ENCODE measurements at places on chromosomes 2 and 18. TPM values are rescaled to one million over a fixed set of nuclear protein-coding genes. Genes with fewer than 3 reads are reported as not detected.

The CRYGC gene
- total RNA-seq, result not detected

GRCh38 chr18:38895560-38895959 is 1330.0 kb upstream of the CELF4 start:
- no peaks in the 10 kb centered on the region for H3K36me3 ChIP-seq
- no peak overlapping the region for H3K4me3 ChIP-seq
- no peaks in the 10 kb centered on the region for H3K4me1 ChIP-seq

The CRYGA gene
- not detected for total RNA-seq

The GPR35 gene
- 257 TPM for total RNA-seq

GRCh38 chr2:232273903-232274643 is 104.5 kb upstream of the ALPP start:
- H3K27ac ChIP-seq, result no peak overlapping the region
- no peaks in the 10 kb centered on the region for H3K4me1 ChIP-seq
- H3K4me3 ChIP-seq, result no peak overlapping the region
- H3K36me3 ChIP-seq, result no peaks in the 10 kb centered on the region
- H3K27me3 ChIP-seq, result no peaks in the 10 kb centered on the region
- DNase-seq, result no peak

The TMEM131 gene
- total RNA-seq, result 81.4 TPM

- no peaks in the 10 kb centered on the region for H3K27me3 ChIP-seq
- no peaks in the 10 kb centered on the region for H3K4me1 ChIP-seq
- no peak for DNase-seq
- H3K4me3 ChIP-seq, result no peak overlapping the region
- no peak overlapping the region for H3K27ac ChIP-seq
Measured at GRCh38 chr2:215775106-215775505, 238.2 kb downstream of the MREG start.

DNA sequence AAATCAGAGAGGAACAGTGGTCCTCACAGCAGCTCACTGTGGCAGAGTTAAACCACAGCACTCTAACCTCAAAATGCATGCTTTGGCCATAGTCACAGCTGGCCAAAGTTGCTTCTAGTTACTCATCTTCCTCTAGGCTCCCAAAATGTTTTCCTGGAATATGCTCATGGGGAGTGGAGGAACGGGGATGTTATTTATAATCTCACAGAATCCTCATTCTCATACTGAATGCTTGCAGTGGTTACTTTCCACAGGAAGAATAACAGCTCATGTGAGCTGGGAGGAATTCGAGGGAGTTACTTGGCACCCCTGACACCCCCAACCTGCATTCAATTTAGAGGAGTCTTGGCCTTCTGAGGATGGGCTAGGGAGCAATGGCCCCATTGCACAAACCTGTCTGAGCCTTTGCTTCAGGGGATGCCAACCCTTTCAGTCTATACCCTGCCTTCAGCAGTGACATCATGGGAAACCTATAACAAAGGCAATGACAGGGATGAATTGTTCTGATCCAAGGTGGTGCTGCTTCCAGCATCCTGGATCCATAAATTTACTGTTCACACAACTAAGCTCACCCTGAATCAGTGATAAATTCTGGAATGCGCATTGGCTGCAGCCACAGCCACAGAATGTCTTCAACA is 22.4 kb upstream of the CCBE1 start:
- DNase-seq, result no peak
- H3K27me3 ChIP-seq, result no peaks in the 10 kb centered on the region
- no peak overlapping the region for H3K27ac ChIP-seq
- H3K4me1 ChIP-seq, result no peaks in the 10 kb centered on the region
- H3K4me3 ChIP-seq, result no peak overlapping the region

GRCh38 chr2:7014174-7014640 is 97.0 kb downstream of the RNF144A start:
- H3K4me1 ChIP-seq, result no peaks in the 10 kb centered on the region
- no peak overlapping the region for H3K27ac ChIP-seq
- no peaks in the 10 kb centered on the region for H3K36me3 ChIP-seq
- DNase-seq, result peak; percentile 40
- no peaks in the 10 kb centered on the region for H3K27me3 ChIP-seq

The KIF3C gene
- total RNA-seq, result 0.70 TPM

GRCh38 chr2:40820319-40820718 is 368.4 kb upstream of the SLC8A1 start:
- H3K4me3 ChIP-seq, result no peak overlapping the region
- no peak for DNase-seq
- H3K27me3 ChIP-seq, result no peaks in the 10 kb centered on the region
- no peaks in the 10 kb centered on the region for H3K36me3 ChIP-seq

DNA sequence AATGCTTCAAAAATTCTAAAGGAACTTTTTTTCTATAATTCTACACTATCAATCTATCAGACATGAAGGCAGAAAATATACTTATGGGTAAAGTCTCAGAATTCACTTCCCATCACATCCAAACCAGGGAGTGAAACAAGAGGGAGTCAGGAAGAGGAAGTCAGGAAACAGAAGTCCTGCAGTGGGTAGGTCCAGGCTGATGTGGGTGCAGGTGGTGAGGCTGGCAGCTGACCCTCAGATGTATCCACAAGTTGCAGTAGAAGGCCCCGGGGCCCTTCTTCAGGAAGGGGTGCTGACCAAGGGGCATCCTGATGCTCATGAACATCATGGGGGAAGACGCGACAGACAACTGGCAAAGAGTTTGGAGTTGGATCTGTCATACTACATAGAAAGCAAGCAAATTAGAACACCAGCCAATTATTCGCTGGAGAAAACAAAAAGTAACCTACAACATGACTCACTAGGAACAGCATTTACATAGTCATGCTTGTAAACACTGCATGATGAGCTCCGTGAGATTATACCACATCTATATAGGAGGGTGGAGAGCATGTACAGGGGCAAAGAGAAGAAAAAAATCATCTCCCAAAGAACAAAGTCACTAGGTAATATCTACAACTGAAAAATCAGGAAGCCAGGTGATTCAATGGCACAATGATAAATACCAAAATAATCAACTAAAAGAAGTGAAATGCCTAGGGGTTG is 4.2 kb downstream of the UXS1 start:
- no peak for DNase-seq
- no peak overlapping the region for H3K4me3 ChIP-seq
- H3K36me3 ChIP-seq, result no peaks in the 10 kb centered on the region
- H3K27me3 ChIP-seq, result no peaks in the 10 kb centered on the region
- peaks cover 5% of the 10 kb centered on the region for H3K4me1 ChIP-seq

DNA sequence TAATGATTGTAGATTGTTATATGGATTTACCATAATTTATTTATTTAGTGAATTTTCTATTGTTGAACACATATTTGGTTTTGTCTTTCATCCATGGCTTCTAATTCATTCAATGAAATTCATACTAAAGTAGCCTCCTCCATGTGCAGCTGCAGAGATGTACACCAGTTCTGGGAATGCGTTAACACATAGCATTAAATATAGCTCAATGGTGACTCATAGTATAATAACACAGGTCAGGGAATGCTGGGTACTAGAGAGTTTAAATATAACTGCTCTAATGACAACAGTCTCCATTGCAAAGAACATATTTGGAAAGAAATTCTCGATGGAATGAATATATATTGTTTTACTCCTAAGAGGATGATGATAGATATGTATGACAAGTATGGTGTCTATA is 1190.2 kb upstream of the NRXN1 start:
- no peaks in the 10 kb centered on the region for H3K27me3 ChIP-seq
- no peaks in the 10 kb centered on the region for H3K36me3 ChIP-seq

DNA sequence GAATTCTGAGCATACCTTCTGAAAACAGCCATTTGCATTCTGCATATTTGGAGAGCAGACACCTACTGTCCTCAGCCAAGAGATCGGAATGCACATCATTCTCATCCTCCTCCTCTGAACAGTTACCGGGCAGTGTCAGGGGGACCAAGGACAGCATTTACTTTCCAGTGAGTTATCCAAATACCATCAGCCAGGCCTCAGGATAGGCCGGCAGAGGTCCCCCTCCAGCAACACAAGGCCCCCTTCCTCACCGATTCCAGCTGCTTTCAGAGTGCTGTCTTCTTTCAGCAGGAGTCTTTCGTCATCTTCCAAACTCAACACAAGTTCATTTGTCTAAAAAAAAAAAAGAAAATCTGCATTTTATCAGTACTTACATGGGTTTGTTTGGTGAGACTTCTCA is 55.3 kb downstream of the C2orf76 start:
- H3K4me1 ChIP-seq, result no peaks in the 10 kb centered on the region
- no peaks in the 10 kb centered on the region for H3K36me3 ChIP-seq
- no peak for DNase-seq
- H3K4me3 ChIP-seq, result no peak overlapping the region

GRCh38 chr18:1270081-1270480 is 365.4 kb downstream of the ADCYAP1 start:
- H3K4me3 ChIP-seq, result no peak overlapping the region
- no peak for DNase-seq
- no peaks in the 10 kb centered on the region for H3K4me1 ChIP-seq
- no peaks in the 10 kb centered on the region for H3K27me3 ChIP-seq

DNA sequence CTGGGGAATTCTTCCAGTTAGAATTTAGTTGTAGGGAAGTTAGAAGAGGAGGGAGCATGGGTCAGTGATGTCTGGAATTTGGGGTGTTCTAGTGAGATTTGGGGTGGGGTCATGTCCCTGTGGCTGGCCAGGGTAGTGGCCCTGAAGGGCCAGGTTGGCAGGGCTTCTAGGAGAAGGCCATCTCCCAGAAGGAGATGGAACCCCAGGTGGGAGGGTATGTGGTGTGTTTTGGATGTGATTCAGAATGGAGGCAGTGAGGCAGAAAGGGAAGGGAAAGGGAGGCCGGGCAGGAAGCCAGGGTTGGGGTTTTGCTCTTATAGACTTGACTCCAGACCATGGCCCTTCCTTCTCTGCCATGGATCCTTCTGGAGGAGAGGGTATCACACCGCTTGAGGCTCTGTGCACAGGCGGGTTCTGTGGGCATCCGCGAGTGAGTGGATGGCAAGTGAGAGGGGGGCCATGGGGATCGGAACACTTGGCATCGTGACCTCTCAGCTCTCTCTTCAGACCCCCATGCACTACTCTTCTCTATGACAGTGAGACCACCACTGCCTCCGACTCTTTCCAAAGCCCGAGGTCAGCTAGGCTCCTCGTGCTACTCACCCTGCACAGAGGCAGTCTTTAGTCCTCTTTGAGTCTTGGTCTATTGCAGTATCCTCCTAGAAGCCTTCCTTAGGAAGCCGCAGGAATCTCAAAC is 7.3 kb downstream of the GREB1 start:
- no peak overlapping the region for H3K27ac ChIP-seq
- H3K27me3 ChIP-seq, result no peaks in the 10 kb centered on the region
- DNase-seq, result no peak
- H3K4me3 ChIP-seq, result no peak overlapping the region

DNA sequence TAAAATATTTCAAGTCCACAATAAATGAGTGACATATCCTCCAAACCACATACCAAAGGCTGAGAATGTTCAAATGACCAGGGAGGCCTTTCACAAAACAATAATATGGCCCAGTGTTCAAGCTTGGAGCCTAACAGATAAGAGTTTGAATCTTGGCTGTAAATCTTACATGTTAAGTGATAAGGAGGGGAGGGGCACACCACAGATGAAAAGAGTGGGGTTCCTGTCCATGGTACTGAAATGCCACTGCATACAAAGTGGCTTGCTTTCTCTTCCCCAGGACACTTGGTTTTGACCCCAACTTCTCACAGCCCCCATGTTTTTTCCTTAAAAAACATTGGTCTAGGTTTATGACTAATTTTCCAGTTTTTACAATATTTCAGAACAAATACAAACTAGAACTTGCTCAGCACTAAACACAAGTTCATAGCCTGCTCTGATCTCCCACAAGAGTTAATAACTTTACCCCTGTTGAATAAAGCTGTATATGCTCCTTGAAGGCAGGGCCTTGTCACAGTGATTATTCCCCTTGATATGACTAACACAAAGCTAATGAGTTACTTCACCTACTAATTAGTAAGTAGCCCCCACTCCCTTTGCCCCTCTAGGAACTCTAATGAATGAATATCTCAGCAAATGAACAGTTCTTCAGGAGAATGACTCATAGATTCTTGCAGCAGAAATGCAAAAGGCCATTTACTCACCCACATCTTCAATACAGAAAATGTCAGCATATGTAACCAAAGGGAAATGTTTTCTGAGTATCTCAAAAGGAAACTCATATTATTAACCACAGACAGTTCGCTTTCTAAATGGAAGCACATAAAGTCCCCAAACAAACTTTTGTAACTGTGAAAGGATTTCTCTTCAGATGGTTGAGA is 142.2 kb downstream of the SATB2 start:
- H3K36me3 ChIP-seq, result peaks cover 9% of the 10 kb centered on the region
- no peaks in the 10 kb centered on the region for H3K27me3 ChIP-seq
- no peak overlapping the region for H3K27ac ChIP-seq
- H3K4me1 ChIP-seq, result no peaks in the 10 kb centered on the region

The CGREF1 gene
- not detected for total RNA-seq
